ENCODE measurements at places on chromosomes 1 and 21.

DNA sequence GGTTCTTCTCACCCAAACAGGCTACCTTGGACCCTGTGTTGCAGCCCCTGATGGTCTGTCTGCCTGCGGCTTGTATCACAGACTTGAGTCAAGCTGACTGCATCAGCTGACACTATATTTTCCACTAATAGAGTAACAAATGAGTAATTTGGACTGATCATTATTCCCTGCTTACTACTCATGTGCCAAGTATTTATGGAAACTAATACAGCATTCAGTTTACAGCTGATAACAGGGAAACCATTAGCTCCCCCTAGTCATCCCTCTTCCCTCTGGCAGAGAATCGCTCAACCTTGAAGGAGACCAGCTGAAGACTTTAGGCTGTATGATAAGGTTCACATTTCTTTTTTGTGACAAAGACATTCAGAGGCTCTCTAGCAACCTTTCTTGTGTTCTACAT lies 116.6 kb upstream of the SYT6 start:
- DNase-seq: no peak

DNA sequence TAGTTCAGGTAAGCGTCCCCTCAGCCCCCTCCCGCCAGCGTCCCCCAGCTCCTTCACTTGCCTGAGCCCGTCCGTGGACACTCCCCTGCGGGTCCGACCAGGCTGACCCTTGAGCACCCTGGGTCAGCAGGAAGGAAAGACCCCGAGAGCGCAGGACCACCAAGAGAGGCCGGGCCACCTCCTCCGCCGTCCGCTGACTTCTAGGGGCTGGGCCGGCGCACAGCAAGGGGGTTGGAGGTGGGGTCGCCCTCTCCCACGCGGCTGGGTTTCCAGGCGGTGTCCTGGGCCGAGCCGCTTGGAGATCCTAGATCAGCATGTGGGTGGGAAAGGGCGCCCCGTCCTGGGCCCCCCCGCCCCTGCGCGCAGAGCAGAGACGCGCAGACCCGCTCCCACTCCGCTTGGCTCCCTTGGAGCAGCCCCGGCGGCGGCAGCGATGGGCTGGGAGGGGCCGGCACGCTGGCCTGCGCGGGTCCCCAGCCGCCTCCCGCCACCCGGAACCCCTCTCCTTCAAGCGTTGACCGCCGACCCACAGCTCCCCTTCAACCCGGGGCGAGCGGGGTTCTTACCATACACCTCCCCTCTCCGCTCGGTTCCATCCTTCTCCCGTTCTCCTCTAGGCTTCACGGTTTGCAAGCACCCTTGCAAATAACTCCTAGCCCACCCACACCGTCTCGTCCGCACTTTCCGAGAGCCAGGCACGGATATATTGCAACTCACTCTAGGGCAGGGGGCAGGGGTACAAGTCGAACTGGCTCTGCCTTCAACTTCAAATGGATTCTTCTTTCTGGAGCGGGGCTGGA lies 7.5 kb downstream of the KNCN start:
- no peak for DNase-seq

DNA sequence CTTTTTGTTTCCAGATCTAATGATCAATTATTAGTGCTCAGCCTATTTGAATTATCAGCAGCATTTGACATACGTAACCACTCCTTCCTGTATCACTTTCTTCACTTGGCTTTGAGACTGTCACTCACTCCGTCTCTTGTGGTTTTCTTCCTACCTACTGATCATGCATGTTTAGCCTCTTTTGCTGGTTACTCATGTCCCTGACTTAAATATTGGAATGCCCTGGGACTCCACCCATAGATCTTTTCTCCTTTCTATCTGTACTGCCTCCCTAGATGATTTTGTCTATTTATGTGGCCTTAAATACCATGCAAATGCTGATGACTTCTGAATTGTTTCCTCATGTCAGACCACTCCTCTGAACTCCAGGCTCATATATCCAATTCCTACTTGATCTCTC lies 57.7 kb upstream of the PDE4B start:
- DNase-seq: no peak

GRCh38 chr1:113980110-113980509 lies 836 bp downstream of the OLFML3 start:
- DNase-seq: no peak

DNA sequence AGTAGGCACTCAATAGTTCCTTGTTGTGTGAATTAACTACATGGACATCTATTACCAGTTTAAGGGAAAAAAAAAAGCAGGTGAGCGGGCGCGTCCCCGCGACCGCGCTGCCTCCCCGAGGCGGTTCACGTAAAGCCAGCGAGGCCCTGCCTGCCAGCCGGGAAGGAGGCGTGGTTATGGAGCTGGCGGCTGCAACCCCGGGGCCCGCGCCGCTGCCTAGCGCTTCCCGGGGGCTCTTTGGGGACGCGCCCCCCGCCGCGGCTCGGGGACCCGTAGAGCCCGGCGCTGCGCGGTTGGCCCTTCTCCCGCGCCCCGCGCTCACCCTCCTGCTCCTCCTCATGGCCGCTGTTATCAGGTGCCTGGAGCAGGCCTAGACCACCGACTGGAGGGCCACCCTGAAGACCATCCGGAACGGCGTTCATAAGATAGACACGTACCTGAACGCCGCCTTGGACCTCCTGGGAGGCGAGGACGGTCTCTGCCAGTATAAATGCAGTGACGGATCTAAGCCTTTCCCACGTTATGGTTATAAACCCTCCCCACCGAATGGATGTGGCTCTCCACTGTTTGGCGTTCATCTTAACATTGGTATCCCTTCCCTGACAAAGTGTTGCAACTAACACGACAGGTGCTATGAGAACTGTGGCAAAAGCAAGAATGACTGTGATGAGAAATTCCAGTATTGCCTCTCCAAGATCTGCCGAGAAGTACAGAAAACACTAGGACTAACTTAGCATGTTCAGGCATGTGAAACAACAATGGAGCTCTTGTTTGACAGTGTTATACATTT lies 2.6 kb upstream of the CC2D1B start:
- DNase-seq: peak; percentile 42

DNA sequence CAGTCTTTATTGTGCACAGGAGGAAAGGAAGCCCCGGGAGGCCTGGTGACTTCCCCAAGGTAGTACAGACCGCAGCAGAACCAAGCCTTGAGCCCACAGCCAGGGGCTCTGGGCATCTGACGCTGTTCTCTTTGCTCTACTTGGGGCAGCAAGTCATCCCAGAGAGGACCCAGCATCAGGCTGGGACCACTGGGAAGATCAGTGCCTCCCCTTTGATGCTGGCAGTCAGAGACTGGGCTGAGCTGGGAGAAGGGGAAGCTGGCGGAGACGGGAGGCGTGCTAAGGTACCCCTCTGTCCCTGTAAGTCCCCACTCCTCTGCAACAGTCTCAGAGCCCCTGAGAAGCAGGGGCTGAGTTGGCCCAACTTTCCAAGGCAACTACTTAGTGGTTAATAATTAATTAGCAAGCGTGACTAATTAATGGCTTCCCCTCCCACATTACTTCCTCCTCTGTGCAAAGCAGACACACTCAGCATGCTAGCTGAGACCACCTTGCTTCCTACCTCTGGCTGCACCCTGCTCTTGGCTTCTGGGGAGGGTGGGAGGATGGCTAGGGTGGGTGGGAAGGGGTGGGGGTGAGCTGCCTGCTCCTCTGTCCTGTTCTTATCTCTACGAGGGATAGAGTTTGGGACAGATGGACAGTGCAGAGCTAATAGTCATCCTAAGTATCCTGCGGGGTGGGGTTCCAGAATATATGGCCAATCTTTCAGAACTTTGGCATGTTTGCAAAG lies 1.3 kb downstream of the INAVA start:
- DNase-seq: no peak

- no peak for DNase-seq
Measured at GRCh38 chr1:199197695-199198094, 558.9 kb downstream of the PTPRC start.

DNA sequence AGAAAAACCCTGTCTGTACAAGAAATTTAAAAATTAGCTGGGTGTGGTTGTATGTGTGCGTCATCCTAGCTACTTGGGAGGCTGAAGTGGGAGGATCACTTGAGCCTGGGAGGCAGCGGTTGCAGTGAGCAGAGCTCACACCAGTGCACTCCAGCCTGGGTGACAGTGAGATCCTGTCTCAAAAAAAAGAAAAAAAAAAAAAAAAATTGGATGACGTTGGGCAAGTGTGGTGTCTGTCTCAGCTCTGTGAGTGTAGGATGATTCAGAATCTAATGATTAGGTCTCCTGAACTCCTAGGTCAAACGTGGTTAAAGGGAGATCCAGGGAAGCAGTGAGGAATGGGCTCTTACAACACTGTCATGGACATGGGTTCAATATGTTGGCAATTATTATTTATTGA lies 435.9 kb downstream of the KIF26B start:
- no peak for DNase-seq

GRCh38 chr1:163399001-163399400 lies 77.2 kb downstream of the NUF2 start:
- no peak for DNase-seq

- no peak for DNase-seq
Measured at GRCh38 chr1:32232558-32233304, 10.5 kb downstream of the EIF3I start.

GRCh38 chr1:36411674-36412648 lies 14.3 kb upstream of the LSM10 start:
- peak; percentile 54 for DNase-seq

DNA sequence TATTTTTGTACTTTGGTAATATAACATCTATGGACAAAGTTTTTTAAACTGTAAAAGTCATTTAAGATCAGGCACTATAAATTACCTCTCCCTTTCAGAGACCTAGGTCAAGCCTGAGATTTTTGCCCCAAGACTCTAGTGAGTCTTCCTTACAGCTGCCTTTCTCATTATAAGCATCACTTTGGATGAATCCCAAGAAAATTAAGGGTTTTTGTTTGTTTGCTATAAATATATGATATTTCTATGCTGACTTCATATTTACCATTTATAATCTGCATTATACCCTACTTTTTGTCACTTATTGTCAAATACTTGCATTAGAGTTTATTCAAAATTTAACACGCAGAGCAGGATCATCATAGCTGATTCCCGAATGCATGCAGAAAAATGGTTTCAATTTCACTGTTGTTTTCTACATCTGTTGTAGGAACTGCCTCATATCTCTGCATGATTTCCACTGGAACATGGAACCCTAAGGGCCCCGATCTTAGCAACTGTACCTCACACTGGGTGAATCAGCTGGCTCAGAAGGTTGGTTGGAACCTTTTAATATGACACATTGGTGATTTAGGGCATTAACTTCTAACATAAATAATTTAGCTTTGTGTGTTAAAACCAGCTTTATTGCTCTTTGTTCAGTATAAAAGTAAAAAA lies 150.0 kb downstream of the ADGRL2 start:
- no peak for DNase-seq

DNA sequence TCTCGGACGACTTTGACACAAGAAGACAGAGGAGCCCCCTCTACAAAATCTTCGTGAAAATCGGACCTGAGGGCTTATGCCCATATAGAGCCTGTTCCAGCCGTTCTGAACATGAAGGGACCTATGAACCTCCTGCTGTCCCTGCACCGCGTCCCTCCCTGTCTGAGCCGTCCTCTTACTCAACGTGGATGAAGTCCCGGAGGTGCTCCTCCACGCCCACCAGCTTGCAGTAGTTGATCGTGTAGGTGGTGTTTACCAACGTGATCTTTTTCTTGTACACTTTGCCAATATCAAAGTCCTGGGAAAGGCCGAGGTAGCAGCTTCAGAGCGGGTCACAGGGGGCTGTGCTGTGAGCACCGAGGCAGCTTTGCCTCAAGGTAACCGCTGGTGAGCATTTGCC lies 40.0 kb downstream of the CFAP74 start:
- no peak for DNase-seq

- no peak for DNase-seq
Measured at GRCh38 chr1:36691374-36691773, 208.7 kb upstream of the CSF3R start.

DNA sequence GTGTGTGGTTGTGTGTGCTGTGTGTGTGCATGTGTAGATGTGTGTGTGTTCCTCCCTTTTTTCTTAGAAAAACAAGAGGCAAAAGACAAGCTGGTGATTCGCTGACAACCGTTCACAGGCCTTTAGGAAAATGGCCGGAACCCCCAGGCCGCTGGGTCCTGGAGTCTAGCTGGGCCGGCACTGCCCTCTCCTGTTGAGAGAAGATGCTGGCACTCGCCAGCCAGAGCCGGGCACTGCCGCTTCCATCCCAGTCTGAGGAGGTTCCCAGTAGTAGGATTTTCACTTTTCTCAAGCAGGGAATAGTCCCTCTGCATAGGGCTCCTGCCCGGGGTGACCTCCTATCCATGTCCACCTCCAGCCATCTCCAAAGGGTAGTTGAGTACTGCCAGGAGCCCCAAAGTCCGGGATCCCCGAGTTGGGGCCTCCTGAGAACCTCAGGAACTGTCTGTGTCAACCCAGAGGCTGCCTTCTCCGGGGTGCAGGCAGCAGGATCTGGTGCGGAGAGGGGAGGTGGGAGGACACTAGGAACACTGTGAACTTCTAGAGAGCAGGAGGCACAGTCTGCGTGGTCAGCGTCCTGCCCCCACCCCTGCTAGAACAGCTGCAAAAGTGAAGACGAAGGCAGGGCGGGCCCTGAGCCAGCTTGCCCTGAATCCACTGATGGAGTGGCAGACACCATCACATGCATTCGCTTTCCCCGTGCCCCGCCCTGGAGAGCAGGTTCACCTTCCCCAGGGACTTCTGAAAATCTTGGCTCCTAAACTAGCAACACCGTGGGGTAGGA lies 44.1 kb upstream of the ARHGEF16 start:
- no peak for DNase-seq

- peak; percentile 54 for DNase-seq
Measured at GRCh38 chr1:205287767-205288559, 33.6 kb downstream of the NUAK2 start.

DNA sequence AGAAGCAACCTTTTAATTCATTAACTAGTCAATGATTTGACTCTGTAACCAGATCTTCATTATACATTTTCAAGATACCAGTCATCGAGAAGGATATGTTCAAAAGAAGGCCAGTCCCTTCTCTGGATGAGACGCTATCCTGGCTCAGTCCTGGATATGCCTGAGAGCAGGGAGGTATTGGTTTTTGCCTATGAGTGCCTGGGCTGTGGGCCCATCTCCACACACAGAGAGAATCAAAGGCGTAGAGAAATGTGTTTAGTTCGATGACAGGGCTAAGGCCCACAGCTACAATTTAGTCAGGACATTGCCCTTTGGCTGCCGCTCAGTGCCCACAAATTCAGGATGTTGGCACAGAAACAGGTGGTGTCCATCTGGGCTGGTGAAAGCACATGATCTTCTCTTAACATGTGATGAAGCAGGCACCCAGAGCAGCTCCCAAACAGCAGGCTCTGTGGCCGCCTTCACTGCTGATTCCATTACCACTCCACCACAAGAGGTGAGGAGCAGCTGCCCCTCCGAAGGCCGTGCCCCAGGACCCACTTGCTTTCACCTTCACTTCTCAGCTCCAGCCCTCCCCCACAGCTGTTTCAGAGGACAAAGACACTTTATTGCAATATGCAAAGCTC lies 24.7 kb downstream of the ACKR1 start:
- no peak for DNase-seq

GRCh38 chr1:50265790-50266314 lies 157.1 kb downstream of the ELAVL4 start:
- DNase-seq: no peak

DNA sequence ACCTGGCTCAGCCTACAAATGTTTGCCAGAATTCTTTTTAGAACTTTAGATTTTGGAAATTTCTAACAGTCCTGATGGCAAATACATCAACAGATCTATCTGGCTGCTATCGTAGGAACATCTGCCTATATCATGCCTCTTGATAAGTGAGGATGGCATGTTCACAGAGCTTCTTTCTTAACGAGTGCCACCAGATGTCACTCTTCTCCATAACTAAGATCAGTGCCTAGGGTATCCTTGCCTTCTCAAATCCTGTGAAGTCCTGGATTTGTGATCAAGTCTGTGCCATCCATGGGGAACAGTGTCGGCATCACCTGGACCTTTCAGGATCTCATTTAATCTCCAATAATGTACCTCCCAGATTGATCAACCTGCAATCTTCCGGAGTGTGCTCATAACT lies 36.5 kb upstream of the CD5L start:
- no peak for DNase-seq

All from stimulated activated CD4-positive, alpha-beta T cell treated with anti-CD3 and anti-CD28 coated beads, Interleukin-4, amount 100 ng/mL, for 48 hours (primary cell).